ENCODE measurements at places on chromosomes 2 and 18.

- no peak for DNase-seq
Measured at GRCh38 chr2:17398770-17399169, 119.5 kb downstream of the RAD51AP2 start.

DNA sequence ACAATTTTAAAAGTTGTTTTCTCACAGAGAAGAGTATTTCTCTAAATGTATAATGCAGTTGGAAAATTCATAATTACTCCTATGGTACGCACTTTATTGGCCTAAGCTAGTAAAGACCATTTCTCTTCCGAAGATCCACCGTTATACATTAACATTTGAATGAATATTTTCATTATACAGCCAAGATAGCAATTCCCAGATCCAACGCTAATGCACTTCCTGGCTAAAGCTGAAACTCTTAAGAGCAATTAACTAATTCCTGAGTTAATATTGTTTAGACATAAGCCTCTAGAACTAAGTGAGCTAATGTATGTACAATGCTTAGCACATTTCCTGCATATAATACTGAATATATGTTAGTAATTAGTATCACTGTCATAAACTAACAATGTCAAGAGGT is 56.2 kb downstream of the PDK1 start:
- DNase-seq: no peak

DNA sequence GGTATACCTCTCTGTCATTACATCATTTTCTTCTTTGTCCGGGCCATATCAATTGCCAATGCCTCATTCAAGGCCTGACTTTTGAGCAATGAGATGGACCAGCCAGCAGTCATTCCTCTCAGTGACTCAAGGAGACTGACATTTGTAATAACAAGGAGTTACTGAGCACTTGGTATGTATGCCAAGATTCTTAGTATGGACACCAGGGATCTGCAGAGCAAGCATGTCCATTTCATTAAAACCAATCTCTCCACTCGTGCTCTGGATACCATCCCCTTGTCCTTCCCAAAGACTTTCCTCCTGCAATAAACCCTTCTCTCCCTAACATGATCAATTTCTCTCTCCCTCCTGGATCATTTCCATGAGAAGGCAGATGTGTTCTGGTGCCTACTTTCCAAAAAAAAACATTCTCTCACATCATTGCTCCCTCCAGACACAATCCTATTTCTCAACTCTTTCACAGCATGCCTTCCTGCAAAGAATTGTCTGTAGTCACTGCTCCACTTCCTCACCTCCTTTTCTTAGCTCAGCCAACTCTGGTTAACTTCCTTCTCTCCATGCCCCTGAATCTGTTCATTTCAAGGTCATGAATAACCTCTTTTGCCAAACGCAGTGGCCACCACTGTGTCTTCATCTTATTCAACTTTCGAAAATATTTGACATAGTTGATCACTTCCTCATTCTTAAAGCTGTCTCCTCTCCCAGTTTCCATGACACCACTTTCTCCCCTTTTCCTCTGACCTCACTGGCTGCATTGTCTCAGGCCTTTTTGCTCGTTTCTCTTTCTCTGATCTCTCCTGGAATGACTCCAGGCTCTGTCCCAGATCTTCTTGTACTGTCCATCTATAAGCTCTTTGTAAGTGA is 102.8 kb upstream of the CYP1B1 start:
- no peak for DNase-seq

DNA sequence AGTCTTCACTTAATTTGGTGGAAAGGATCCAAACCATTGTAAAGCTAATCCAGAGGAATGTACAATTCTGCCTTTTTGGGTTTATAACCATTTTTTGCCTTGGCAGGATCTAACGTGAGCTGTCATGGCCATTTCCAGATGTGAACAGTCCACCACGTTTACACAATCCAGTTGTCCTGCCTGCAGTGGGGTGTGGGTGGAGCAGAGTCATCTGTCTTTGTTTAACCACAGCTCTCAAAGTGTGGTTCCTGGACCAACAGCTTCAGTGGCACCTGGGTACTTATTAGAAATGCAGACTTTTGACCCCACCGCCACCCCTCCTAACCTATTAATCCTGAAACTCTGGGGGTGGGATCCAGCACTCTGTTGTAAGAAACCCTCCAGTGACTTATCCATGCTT is 35.9 kb downstream of the FHOD3 start:
- DNase-seq: no peak

DNA sequence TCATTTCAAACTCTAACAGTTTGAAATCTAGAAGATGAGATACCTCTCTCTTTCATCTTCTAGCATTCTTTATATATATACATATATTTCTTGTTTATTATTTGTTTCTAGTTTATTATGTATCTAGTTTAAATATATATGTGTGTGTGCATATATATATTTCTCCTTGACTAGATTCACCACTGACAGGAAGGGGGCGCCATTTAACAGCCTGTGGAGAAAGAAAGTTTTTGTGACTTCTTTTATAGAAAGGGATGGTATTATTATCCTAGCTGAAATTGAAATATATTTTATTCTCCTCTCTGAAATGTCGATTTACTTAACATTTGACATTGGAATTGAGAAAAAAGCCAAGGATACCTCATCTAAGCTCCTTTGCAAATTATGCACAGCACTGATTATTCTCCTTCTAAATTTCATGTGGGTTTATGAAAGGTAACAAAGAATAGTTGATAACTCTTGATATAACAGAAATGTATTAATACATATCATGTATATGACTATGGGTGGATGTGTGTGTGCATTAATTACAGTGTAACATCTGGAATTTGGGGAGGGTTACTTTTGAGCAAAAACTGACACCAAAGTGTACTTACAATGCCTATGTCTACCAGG is 160.7 kb upstream of the NT5C1B start:
- peak; percentile 4 for DNase-seq

DNA sequence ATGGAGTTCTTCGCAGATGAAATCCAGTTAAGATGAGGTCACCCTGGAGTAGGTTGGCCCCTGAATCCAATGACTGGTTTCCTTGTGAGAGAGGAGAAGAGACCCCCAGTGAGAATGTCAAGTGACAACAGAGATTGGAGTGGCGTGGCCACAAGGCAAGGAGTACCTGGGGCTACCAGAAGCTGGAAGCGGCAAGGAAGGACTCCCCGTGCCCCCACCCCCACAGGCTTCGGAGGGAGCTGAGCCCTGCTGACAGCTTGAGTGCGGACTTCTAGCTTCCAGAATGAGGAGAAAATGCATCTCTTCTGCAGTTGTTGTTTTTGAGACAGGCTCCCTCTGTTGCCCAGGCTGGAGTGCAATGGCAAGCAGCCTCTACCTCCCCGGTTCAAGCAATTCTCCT is 78.0 kb upstream of the HPCAL1 start:
- no peak for DNase-seq

DNA sequence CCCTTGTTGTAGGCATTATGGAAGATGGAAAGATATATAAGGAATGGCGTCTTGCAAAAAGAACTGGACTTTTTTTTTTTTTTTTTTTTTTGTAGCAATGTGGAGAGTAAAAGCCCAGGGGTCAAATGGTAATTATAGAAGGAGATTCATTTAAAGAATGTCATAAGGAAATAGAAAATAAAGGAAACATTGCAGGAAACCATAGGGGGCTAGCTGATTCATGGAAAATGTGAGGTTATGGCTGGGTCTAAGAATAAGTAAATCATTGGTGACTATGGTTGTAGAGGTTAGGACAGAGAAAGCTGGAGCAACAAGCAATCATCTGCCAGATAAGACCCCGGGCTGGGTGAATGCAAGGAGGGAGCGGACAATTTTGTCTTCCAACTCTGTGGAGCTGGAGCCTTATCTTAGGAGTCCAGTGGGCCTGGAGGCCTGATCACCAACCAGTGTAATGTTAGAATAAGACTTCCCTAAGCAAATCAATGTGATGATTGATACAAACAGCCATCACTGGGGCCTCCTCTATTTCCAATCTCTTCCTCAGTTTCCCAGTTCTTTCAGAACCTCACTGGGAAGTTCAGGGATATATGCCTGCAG is 201.2 kb upstream of the TNP1 start:
- no peak for DNase-seq

GRCh38 chr2:178057179-178057680 is 15.3 kb downstream of the PDE11A start:
- no peak for DNase-seq

DNA sequence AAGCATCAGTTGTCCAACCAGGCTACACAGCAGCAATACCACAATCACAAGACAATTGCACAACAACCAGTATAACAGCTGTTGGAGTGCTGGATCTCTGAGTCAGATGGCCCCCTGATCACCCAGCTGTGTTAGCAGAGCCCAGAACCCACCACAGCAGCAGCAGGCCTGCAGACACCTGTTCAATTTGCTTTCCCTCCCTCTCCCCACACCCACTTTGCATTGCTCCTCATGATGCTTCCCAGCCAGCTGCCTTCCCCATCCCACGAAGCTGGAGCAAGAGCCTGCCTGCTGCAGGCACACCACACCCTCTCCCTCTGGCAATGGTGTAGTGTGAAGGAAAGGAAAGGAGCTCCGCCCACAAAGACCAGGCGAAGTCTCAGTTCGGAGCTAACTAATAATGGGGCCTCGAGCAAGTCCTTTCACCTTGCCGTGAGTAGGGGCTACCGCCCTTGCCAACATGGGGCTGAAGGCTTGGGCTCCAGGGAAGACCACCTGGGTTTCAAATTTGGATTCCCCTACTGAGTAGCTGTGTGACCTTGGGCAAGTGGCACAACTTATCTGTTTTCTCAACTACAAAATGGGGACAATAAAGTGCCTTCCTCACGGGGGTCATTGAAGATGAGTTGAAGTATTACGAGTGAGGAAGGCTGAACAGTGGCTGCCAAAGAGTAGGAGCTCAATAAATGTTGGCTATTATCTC is 19.4 kb upstream of the ZBTB7C start:
- no peak for DNase-seq

- DNase-seq: no peak
Measured at GRCh38 chr2:119548516-119549120, 4.4 kb downstream of the CFAP221 start.

DNA sequence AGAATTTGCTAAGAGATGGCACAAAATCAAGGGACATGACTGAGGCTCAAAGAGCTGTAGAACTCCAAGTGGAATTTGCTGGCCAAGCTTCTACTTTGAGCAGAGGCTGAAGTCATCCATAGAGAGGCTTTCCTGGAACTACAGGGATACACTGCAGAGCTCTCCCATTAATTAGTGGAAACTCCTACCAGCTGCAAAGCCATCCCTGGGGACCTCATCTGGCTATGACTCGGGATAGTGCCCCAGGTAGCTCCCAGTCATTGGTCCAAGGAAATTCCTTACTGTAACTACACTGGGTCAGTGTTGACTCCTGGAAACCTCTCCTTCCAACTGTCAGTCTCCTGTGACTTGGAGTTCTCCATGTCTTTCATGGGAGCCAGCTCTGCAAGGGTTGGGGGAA is 10.5 kb upstream of the GALM start:
- DNase-seq: no peak

DNA sequence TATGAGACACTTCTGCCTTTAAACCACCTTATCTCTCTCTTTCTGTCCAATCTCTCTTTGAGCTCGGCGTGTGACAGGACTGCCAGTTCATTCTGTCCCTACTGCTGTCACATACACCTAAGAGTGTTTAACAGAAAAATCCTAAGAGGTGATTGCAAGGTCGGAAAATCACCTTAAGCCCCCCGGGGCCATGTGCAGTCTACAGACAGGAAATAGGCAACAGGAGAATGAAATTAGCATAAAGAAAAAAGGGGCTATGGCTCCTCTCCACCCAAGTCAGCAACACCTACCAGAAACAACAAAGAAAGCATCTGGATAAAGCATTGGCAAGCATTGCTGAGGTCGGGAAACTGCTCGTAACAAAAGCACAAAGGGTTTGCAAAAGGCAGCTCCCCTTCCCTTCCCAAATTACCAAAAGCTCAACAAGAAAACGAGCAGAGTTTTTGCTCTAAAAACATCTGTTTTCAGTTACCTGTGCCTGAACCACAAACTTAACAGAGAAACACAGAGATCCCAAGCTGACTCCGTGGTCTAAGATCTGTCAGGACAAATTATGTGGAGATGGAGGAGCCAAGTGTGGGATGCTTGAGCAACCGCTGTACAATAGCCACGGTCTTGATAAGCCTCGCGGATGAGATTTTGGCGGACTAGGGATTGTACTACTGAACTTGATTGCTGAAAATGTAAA is 30.4 kb downstream of the ANKRD44 start:
- no peak for DNase-seq

GRCh38 chr2:136828162-136828561 is 62.8 kb downstream of the THSD7B start:
- no peak for DNase-seq

Data from stimulated activated CD4-positive, alpha-beta T cell treated with anti-CD3 and anti-CD28 coated beads, TNF-alpha, amount 100 ng/mL, for 4 hours (primary cell).